Activated naive CD4-positive, alpha-beta T cell (primary cell): ENCODE measurements at places on chromosomes 7 and 10.

- DNase-seq, result no peak
These were observed 26.6 kb downstream of the PDK4 start for GRCh38 chr7:95569720-95570119.

DNA sequence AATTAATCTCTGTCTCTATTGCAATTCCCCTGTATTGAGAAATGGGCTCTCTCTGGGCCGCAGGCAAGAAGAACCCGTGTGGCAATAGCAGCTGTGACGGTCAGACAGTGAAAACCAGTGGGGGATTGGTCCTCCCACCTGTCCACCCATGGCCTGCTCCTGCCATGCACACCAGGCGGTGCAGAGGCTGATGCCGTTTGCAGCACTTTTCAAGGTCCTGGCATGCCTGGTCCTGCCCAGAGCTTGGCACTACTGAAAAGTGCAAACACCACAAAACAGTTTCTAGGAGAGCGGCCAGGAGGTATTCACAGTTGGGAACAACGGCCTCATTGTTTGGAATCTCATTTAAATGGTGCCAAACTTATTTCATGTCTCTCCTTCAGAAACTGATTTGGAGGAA, 41.5 kb downstream of the PSPH start:
- no peak for DNase-seq

GRCh38 chr10:88159127-88159829, 295.9 kb downstream of the PTEN start:
- DNase-seq, result no peak

DNA sequence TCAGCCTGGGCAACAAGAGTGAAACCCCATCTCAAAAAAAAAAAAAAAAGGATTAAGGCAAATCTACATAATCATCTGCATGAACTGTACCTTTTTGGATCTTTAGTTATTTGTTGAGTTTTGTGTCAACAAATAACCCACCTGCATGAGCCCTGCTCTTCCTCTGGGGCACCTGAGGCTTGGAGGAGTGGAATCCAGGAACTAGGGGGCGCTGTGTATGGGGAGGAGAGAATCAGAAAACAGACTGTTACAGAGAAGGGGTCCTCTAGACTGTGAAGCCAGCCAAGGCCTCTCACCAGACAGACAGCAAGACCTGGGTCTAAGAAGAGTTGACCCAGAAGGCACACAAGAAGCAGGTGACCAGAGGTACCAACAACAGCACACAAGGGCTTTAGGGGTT, 682.8 kb upstream of the NRP1 start:
- DNase-seq, result no peak

DNA sequence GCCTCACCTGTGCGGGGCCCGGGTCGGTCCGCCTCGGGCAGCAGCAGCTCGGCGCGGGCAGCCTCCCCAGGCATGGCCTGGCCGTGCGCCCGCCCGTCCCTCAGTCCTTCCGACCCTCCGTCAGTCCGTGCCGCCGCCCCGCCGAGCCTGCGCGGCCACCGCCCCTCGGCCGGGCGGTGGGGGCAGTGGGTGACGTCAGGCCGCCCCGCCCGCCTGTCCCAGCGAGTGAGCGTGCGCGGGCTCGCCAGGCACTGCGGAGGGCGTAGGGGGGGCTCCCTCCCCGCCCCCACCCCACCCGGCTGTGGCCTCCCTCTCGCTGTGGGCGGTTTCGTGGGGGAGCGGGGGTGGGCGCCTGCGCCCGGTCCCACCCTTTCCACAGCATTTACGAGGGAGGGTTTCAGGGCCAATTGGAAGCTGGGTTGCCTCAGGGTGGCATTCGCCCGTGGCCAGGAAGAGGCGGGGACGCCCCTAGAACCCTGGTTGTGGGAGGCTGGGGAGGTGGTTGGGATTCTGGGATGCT, at the start of gene NACAD:
Gene NACAD, minus strand, starts transcription at position 149 of the 520 bp plus-strand sequence. Its CDS starts 75 bp downstream, at position 74.
- no peak for DNase-seq

- no peak for DNase-seq
These were observed 109.0 kb downstream of the PHF14 start for GRCh38 chr7:11082552-11083213.

- no peak for DNase-seq
These were observed 4.5 kb upstream of the HKDC1 start for GRCh38 chr10:69215405-69216171.

- no peak for DNase-seq
These were observed 32.0 kb upstream of the MXI1 start for GRCh38 chr10:110175406-110175805.

- DNase-seq, result no peak
These were observed 415.6 kb upstream of the NPVF start for GRCh38 chr7:25643770-25644394.

DNA sequence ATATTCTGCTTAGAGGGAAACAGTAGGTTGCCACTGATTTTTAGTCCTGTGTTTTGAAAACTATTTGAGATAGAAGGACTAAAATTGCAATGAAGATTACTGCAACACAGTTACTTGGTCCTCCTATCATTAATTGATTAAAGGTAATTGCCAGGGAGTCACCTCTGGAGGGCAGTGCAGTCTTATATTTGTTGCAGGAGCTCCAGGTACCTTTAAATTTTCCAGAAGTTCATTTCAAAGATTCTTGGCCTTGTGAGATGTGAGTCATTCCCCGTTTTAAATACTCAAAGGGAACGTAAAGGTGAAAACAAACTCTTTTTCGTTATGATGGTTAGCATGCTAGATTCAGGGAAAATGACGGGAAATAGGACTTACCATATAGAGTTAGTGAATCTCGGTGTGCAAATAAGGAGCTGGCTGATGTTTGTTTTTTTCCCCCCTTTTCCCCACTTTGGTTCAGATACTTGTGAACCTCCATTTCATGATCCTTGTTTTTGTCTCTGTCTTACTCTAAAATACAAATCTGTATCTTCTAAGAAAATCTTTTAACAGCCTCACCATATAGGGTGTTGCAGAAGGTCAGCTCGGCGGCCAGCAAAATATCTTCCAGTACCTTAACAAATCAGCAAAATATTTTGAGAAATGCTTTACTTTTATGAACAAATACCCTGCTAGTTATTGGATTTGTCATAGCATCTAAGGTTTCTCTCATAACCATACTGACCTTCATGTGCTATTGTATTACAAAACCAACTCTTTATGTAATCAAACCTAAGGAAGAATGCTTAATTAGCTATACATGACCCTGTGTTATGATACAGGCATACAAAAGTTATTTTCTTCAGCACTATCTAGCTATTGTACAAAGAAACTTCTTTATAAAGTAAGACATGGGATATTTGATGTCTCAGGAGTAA, 143.0 kb upstream of the HDAC9 start:
- DNase-seq, result no peak

DNA sequence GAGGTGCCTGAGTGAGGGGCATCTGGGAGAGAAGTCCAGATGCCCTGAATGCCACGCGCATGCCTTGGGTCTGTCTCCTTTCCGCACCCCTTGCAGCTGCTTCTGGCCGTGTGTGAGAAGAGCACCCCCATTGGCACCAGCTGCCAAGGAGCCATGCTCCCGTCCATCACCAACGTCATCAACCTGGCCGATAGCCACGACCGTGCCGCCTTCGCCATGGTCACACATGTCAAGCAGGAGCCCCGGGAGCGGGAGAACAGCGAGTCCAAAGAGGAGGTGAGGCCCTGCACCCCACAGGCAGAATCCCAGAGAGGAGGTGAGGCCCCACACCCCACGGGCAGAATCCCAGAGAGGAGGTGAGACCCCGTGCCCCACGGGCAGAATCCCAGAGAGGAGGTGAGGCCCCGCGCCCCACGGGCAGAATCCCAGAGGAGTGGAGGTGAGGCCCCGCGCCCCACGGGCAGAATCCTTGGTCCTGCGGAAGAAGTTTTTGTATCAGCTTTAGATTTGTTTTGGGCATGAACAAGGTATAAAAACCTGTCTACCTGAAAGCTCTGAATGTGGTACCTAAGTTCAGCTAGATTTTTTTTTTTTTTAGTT, 91.8 kb downstream of the TRRAP start:
- DNase-seq, result no peak

GRCh38 chr7:132318352-132319318, 257.6 kb downstream of the PLXNA4 start:
- peak; percentile 47 for DNase-seq

GRCh38 chr7:92034116-92034515, 93.5 kb downstream of the AKAP9 start:
- no peak for DNase-seq

GRCh38 chr7:24706211-24707170, 50.8 kb downstream of the GSDME start:
- DNase-seq, result no peak

GRCh38 chr10:78378192-78378591, 344.5 kb downstream of the RPS24 start:
- DNase-seq, result no peak

- no peak for DNase-seq
These were observed 108.2 kb downstream of the PIP4K2A start for GRCh38 chr10:22606164-22606614.

DNA sequence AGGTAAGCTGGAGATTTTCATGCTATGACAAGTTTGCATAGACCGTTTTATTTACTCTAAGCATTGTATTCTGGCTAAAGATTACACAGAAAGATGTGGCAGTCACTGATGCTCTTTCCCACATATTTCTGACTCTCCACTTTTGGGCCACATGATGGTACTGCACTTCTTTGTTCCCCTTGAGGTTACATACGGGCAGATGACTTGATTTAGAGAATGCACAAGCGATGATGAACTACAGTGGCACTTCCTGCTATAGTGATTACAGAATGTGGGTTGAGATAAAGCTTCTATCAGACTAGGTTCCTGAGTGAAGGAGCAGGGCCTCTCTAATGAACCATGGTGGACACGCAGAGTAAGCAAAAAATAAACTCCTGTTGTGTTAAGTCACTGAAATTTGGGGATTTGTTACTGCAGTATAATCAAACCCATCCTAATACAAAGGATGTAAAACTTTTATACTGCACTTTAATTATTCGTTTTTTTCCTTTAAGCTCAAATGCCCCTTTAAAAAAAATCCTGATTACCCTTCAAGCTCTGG, 177.9 kb downstream of the TAX1BP1 start:
- no peak for DNase-seq

- no peak for DNase-seq
These were observed 131.1 kb upstream of the CDK1 start for GRCh38 chr10:60646966-60647796.

DNA sequence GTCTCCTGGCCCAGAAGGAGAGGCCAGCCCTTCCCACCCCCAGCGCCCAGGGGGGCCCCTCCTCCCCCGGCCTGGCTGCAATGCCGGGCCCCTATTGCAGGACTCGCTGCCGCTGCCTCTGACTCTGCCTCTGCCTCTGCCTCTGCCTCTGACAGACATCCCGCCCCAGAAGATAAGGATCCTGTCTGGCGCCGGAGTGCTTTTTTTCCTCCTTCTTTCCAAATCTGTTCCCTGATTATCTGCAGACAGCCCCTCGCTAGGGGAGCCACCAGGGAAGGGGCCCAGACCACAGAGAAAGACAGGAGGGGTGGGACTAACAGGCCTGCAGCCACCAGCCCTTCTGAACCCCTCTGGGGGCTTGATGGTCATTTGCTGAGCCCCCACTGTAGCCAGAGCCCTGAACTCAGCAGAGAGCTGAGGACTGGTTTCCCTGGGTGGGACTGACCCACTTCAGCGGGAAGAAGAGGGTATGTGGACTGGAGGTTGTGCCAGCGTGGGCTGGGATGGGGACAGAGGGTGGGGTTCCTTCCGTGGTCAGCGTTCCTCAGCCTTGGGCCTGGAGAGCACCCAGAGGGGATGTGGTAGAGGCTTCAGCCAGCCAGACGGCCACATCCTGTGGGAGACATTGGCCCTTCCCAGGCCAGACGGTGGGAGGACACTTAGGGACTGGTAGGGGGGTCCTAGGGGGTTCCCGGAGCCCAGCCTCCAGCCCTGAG, 22.8 kb downstream of the UNC5B start:
- DNase-seq, result no peak

DNA sequence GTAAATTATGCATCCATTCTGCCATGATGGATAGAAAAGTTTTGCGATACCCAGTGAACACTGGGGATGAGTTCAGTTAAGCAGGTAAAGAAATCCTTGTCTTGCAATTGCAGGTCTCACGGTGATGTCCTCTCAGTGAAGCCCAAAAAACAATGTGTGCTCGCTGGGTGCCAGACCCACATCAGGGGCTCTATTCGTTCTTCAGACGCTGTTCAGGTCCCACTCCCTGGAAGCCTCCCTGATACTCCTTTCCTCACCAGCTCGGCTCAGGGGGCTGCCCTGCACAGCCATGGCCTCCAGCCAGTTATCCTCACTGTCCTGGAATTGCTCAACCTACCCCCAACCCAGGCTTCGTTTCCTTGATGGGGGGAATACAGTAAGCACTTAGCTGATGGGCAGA, 323.5 kb downstream of the ADARB2 start:
- no peak for DNase-seq

GRCh38 chr7:31997423-31997822, 72.8 kb downstream of the PDE1C start:
- DNase-seq, result no peak

DNA sequence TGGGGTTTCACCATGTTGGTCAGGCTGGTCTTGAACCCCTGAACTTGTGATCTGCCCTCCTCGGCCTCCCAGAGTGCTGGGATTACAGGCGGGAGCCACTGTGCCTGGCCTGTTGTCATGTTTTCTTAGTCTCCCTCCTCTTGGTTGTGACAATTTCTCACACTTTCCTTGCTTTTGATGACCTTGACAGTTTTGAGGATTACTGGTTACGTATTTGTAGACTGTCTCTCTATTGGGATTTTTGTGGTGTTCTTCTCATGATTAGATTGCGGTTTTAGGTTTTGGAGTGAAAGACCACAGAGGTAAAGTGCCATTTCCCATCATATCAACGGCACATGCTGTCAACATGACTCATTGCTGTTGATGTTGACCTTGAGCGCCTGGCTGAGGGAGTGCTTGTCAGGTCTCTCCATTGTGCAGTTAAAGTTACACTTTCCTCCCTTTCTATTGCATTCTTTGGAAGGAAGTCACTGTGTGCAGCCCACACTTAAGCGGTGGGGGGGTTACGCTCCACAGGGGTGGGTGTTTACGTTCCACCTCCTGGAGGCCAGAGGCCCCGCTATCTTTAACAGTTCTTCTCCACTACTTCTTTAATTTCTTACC, 10.8 kb downstream of the NEURL1 start:
- no peak for DNase-seq

DNA sequence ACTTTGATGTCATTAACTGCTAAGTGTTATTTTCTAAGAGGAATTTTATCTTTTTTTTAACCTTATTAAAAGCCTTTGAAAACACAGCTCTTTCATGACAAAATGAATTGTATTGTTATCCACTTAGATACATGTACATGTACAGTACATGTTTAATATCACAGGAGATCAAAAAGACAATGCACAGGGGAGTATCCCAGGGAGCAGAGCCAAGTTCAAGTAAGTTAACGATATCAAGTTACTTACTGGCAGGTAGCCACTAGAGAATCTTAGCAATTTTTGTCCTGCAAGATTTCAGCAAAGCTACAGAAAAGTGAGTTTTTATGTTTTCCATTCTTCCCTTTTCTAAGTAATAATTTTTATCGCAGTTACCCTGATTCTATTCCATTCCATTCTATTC, 33.9 kb upstream of the ARL4A start:
- DNase-seq, result no peak

DNA sequence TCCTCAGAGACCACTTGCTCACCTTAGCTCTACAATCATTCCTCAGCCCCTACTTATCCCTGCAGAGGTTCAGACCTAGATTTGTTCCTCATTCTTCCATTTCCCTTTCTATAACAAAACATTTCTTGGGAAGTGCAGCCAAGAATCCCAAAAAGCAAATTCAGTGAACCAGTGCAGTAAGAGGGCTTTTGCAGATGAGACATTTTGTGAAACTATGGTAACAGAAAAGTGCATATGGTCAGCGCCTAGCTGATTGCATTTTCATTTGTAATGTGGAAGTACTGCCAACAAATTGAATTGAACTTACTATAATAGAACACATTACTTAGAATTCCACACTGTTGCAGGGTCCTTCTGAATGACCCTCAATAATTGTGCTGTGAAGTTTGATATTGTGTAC, 18.6 kb downstream of the AGMO start:
- no peak for DNase-seq

GRCh38 chr7:69465262-69465661, 133.0 kb upstream of the AUTS2 start:
- no peak for DNase-seq
